Suppressor macrophage (primary cell): ENCODE measurements at places on chromosomes 7 and 10.

DNA sequence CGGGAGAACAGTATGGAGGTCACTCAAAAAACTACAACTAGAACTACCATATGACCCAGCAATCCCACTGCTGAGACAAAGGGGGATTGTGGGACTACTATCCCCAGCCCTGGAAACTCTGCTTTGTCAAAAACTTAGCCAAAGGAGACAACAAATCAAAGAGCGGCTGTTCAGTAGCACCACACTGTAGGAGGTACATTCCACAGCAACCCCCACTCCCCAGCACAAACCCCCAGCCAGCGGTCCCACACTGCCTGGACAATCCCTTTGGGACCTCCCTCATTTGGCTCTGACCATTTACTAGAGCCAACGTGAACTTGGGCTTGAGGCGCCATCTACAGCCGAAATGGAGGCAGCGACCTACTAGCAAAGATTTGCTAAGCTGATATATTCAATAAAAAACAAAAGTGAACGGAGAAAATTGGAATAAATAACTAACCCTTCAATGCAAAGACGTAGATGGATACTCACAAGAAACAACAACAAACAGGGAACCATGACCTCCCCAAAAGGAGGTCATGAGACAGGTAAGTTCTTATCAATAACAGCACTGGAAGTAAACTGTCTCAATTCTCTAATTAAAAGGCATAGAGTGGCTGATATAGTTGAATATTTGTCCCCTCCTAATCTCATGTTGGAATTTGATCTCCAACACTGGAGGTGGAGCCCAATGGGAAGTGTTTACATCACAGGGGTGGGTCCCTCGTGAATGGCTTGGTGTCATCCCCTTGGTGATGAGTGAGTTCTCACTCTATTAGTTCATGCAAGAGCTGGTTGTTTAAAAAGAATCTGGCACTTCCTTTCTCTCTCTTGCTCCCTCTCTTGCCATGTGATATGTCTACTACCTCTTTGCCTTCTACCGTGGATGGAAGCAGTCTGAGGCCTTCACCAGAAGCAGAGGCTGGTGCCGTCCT lies 119.0 kb upstream of the KCNMA1 start:
- peak; percentile 58 for DNase-seq

GRCh38 chr10:70575874-70576802 lies 26.4 kb downstream of the PRF1 start:
- DNase-seq: peak; percentile 94

GRCh38 chr10:20713420-20713819 lies 183.7 kb downstream of the NEBL start:
- no peak for DNase-seq

DNA sequence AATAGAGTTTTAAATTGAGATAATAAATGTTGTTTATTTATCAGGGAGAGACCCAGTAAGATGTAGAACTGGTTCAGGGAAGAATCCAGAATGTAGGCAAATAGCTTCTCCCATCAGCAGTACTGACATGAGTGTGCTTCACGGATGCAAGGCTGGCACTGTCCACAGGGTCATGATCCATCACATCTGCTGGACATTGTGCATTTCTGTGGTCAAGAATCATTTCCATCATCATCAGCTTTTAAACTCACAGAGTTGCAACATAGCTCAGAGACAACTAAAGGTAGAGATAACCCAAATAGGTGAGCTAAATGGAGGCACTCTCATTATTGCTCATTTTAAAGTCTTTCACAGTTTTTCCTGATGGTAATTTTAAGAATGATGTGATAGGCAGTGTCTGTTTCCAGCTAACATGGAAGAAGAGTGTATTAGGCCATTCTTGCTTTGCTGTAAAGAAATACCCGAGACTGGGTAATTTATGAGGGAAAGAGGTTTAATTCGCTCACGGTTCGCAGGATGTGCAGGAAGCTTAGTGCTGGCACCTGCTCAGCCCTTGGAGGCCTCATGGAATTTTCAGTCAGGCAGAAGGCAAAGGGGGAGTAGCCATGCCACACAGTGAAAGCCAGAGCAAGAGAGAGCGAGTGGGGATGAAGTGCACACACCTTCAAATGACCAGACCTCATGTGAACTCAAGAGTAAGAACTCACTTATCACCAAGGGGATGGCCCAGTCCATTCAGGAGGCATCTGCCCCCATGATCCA lies 80.8 kb downstream of the INPP5A start:
- DNase-seq: no peak

- no peak for DNase-seq
These were observed 239.2 kb downstream of the GPAM start for GRCh38 chr10:111944331-111944730.

DNA sequence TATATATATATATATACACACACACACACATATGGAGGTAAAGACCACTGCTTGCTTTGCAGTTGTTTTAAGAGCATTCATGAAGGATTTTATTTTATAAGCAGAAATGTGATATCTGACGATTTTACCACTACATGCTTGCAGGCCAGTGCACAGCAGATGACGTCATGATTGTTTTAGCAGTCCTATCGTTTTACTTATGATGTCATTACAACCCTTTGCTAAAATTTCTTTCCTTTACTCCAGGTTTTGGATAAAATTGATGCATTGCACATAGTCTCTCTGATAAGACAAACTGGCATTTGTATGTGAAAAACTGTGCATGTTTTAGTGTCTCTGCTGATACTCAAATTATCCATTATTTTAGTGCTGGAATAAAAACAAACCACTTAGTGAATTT lies 9.2 kb downstream of the EGFR start:
- no peak for DNase-seq

DNA sequence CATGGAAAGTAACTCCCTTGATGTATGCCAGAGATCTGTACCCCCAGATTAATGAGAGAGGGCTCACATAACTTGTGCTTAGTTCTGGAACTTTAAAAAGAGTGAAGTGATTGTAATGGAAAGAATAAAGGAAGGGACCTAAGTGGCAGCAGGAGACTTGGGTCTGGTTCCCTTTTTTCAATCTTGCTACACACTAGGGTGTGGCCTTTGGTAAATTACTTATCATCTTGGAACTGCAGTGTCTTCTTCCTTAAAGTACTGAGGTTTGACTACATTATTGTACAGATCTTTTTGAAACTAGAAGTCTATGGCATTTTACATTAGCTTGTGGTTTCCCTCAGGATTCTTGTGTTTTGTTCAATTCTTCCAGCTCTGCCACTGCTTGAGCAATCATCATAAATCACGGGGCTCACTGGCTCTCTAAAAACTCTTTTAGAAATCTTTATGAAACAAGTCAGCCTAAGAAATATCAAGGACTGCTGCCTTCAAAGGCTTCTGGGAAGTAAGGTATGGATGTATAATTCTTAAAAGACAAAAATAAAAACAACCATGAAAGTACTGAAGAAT lies 22.5 kb upstream of the CHRM2 start:
- DNase-seq: peak; percentile 34

DNA sequence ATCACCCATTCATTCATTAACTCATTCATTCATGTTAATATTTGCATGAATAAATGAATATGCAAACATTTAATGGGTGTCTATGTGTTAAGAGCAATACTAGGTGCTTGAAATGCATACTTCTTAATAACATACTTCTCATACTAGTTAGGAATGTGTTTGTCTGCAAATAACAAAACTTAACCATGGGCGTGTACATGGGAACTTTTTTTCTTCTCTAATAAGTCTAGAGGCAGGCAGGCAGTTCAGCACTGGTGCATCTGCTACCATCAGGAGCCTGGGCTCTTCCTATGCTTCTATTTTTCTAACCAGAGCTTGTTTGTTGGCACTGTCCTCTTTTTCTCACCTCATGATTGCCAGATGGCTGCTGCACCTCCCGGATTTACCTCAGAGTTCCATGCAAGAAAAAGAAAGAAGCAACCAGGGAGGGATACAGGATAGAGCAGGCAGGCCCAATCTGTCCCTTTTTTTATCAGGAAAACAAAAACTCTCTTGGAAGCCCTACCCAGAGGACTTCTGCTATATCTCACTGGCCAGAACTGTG lies 22.7 kb downstream of the CDHR3 start:
- DNase-seq: no peak

DNA sequence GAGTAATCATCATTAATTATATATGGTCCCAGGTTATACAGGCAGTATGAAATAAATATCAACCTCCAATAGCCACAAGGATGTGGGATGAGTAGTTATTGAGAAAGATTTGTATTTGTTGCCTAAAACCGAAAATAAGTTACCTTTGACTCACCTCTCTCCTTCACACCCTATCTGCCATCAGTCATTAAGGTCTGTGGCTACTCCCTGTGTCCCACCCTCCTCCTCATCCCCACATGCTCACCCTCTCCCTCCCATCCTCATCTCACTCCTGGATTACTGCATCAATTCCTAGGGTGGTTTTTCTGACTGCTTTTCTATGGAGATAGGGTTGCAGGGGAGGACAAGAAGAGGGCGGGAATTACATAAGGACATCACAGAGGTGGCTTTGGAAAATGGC lies 9.1 kb upstream of the GGCT start:
- DNase-seq: no peak

DNA sequence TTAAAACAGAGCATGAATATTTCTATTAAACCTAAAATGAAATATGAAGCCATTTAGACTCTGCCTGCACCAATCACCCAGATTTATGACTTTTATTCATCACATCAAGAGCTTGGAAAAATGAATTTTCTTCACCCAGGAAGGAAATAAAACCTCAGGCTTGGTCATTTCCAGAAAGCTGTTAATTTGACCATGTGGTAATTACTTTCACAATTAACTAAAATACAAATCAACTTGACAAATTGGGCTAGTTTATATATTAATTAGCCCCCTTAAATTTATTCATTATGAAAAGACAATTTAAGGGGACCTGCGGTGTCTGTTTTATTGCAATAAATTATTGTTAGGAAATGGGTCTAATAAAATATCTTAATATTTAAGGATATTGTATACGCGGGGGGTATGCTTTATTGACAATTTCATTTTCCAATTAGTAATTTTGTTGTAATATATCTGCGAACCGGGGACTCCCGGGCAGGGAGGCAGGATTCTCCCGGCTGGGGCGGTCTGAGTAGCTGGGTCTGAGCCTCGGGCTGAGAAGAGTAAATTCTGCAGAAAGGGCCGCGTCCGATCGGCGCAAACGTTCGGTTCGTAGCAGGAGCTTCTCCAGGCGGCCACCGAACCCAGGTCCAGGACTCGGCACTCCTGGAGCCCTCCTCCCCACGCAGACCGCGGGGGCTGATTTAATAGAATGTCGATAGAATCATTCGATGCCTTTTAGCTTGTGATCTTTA lies 9.4 kb upstream of the MNX1 start:
- DNase-seq: no peak

- no peak for DNase-seq
These were observed 118.7 kb upstream of the CDK6 start for GRCh38 chr7:92955081-92955480.

GRCh38 chr10:21003240-21003822 lies 106.2 kb upstream of the NEBL start:
- no peak for DNase-seq

GRCh38 chr7:1885465-1886226 lies 215.6 kb downstream of the ELFN1 start:
- no peak for DNase-seq

DNA sequence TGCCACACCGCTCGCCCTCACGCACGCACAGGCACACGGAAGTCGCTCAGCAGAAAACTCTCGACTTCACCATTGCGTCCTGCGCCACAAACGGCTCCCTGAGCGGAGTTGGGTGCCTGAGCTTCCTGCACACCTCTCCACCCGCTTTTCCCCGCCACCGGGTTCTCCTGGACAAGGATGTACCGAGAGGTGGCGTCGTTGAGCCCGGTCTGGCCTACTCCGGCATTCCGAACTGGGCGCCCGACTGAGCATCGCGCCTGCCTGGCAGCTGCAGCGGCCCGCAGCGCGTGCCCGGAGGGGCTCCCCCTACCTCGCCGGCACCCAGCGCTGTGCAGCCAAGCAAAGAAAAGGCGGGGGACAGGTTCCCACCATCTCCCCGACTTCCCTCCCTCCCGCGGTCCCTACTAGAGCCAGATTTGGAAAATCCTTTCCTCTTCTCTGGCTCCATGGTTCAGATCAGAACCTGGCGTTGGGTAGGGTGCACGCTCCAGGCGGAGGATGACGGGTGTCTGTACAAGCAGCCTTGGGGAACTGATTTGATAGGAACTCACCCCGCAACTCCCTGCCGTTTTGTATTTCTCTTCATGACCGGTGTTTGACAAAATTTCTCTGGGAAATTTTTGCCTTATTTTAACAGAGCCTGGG lies 1.7 kb downstream of the SORCS3 start:
- peak; percentile 2 for DNase-seq

DNA sequence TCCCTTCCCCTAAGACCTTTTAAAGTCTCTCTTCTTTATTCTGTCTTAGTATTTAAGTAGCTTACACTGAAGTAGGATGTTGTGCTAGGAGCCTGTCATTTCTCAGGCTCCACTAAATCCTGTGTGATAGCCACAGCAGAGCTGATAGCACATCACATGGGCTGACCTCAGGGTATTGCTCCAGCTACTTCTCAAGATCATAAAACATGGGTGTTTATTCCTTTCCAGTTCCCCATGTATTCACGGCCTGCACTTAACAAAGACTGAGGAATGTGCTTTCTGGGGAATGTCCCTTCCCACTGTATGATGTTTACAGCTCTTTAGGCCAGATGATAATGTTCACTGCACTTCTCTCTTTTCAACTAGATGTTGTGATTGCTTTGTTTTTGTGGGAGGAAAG lies 1086.8 kb downstream of the KCNMA1 start:
- peak; percentile 31 for DNase-seq

DNA sequence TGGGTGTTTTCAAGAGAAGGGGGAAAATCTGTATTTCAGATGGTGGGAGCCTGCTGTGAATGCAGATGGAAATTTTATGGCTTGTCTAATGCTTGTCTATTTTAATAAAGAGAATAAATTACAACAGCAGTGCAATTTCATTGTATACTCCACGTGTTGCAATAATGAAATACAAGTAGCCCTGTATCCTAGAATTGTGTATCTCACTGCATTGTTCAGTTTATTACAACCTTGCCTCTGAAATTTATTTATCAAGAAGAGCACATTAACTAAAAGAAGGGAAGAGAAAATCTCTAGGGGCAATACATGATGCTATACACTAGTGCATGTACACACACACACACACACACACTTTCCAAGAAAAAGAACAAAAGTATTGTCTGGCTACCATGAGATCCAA lies 21.8 kb downstream of the ANK3 start:
- no peak for DNase-seq
